ENCODE measurements at places on chromosomes 6 and 20.

- no peak for DNase-seq
These were observed 1375.6 kb downstream of the EPHA7 start for GRCh38 chr6:92043777-92044176.

GRCh38 chr20:63176034-63176426 lies 39.9 kb downstream of the YTHDF1 start:
- no peak for DNase-seq

DNA sequence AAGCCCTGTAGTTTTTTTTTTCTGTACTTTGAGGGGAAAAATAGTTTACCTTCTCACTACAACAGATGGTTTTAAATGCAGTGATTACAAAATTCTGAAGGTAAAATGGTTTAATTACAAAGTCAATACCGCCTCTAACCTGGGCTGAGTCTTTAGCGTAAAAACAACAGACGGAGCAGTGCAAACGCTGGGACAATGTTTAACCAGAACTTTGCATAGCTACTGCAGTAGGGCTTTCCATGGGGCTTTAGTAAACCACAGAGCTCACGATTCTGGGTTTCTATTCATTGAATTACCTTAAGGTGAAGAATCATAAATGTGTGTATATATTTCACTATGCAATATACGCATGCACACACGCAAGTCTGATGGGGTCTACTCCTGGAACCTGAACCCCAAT lies 77.9 kb downstream of the RFX6 start:
- no peak for DNase-seq

- no peak for DNase-seq
These were observed 74.4 kb downstream of the MKKS start for GRCh38 chr20:10359621-10360040.

DNA sequence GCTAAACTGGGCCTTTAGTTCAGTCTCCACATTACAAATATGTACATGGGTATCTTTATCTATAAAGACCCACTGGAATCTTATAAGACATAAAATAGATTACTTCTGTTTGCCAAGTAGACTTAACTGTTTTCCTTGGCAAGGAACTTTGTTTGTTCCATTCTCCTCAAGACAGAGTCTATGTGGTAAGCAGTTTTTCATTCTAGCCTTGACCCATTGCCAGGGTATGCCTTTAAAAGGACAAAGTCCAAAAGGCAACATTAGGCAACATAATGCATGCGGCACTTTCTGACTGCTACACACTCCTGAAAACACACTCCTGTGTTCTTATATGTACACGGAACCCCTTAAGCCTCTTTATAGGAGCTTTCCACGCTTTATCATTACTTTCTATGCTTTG lies 20.4 kb downstream of the VNN1 start:
- DNase-seq, result no peak

DNA sequence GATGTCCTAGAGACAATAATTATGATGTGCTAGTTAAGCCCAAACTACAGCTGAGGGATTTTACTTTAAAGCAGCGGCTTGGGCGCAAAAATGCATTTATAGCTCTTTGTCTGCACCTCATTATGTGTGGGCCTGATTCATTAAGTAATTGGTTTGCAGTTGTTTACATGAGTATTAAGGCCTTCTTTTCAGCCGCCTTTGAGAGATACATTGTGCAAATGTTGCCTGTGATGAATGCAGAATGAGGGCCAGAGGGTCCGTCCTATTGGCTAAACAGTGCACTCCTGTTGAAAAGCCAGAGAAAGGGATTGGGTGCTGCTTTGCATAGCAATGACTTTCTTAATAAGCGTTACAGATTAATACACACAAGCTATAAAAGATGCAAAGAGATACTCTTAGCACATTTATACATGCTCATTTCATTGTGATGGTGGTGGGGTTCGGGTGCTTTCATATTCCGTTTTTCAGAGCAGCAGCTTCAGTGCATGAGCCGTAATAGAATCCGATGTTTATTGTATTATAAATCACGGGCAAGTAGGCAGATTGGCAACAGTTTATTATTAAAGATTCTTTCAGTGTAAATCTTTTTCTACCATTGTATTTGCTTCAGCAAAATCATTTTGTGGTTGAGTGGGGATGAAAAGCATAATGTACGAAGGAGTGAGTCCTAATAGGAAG lies 68.2 kb upstream of the XRN2 start:
- no peak for DNase-seq

- DNase-seq, result no peak
These were observed 1.9 kb downstream of the RAB32 start for GRCh38 chr6:146545581-146545980.

- DNase-seq, result no peak
These were observed 544 bp upstream of the TP53INP2 start for GRCh38 chr20:34703424-34704176.

DNA sequence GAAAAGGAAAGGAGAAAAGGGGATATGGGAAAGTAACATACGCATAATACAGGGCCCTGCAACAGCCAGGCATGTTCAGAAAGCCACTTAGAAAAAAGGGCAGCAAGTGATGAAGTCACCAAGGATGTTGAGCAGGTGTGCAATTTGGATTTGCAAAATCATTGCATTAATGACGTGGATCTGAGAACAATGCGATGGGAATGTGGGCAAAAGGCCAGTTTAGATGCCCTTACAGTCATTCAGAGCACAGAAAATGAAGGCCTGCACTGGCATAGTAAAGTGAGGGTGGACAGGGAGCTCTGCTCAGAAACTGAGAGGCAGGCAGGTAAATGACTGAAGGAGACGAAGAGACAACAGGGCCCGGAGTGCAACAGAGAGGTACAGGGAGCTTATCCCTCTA lies 123.7 kb upstream of the NHSL1 start:
- no peak for DNase-seq

- DNase-seq, result no peak
These were observed 119.3 kb downstream of the RNASET2 start for GRCh38 chr6:166836785-166837718.

DNA sequence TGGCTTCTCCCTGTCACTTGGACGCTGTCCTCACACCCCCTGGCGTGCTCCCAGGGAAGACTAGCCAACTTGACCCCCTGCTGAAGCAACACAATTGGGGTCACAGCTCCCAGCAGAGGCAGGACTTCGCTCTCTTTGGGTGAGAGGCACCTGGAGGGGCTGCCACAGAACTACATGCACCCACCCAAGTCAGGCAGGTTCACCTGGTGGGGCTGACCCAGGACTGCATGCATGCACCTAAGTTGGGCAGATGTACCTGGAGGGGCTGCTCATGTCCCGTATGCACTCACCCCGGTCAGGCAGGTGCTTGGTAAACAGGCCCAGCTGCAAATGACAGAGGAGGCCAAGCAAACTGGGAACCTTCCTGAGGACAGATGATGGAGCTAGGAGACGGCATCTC lies 154.3 kb upstream of the RPS6KA2 start:
- no peak for DNase-seq

DNA sequence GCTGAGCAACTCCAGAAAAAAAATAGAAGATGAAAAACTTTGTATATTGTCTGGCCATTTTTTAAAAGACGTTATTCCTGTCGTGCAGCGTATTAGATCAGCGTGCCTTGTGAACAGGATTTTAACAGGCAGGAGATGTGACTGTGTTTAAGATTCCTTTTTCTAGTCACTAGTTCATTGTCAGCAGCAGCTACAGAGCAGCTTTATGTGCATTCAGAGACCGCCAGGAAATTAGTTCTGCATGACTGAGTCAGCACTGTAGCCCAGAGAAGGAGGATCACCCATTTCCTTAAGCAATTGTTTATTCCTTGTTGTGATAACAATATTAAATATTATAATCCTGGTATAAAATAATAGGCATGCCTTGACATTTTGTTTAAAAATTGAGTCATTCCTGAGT lies 75.4 kb upstream of the ADGRB3 start:
- DNase-seq, result no peak

- no peak for DNase-seq
These were observed 109.6 kb downstream of the SLC35B3 start for GRCh38 chr6:8325743-8326142.

- DNase-seq, result no peak
These were observed 6.2 kb downstream of the VEGFA start for GRCh38 chr6:43776115-43776798.

DNA sequence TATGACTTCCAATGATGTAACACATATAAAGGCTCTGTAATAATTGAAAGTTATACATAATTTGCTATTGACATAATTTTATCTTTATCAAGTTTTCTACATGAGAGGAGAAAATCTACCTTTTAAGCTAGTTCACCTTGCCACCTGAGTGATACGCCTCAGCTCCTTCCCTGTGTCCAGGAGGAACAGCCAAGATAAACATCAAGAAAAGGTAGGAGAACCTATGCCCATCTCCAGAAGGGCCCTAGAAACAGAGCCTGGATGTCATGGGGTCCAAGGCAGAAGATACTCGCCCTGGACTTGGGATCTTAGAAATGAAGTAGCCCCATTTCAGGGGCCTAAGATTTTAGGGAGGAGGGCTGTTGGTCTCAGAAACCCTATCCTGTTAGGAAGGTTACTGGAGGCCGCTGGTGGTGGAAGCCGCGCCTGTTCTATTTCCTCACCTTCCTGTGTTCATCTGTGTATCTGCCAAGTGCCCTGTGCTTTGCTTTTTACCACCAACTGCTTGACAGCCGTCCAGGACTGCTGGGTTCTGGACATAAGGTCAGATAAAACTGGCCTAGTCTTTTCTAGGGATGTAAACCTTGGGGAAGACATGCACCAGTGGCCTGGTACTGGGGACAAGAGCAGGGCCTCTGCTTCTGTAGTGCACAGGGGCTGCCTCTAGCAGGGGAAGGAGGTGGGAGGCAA lies 178.5 kb downstream of the ARID1B start:
- peak; percentile 96 for DNase-seq

GRCh38 chr20:4272225-4272624 lies 256.9 kb upstream of the RNF24 start:
- DNase-seq, result no peak

DNA sequence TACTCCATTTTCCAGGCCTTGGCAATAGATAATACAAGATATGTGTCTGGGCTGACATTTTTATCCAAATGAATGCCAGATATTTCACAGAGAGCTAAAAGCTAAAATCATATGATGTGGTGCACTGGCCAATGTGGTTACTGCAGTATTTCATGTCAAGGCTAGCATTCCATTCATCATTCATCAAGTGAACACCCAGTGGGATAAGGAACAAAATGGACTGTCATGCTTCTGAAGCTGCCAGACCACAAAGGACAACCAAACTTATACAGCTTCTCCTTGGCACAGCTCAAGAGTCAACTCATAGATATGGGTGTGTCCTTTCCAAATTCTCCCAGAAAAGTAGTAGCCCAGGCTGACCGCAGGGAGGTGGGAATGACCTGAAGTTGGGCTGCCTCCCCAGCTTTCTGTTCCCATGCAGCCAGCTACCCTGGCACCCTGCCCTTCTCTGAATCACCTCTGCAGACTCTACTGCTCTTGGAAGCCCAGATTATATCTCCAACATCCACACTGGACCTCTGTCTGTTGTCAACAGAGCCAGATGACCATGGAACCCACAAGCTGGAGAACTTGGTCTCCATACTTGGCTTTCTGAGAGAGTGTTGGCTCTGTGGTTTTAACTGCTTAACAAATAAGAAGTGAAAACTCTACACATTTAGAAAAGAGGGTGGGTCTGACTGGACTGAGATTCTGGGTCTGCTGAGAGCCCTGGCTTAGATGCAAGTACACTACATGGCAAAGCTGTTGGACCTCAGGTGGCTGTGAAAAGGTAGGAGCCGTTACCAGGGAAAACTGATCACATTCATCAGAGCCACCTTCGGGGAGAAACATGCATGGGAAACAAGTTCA lies 122.8 kb downstream of the ALDH8A1 start:
- peak; percentile 91 for DNase-seq

GRCh38 chr6:167858086-167858591 lies 31.4 kb downstream of the AFDN start:
- DNase-seq, result no peak

DNA sequence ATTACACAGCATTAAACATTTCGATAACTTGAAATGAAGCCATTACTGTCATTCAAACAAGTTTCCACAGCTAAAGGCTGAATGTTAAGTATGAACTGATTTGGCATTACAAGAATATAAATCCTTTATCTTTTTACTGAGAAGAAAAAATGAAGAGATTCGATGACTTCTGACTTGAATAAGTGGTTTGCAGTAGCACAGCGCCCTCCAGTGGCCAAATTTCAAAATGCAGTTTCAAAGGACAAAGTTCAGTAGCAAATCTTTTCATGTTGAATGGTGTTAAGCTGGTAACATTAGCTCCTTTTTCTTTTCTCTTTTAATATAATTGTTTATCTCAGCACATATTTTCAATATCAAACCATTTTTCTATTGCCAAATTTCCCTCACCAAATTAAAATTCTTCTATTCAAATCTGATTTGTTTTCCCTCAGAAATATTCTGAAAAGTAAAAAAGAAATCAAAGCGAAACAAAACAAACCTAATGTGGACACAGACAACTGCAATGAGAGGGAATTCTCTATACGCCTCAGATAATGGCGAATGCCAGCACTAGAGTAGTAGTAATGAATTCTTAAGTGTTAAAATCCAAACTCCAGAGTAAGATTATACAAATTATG lies 145.7 kb downstream of the BTBD9 start:
- peak; percentile 45 for DNase-seq

DNA sequence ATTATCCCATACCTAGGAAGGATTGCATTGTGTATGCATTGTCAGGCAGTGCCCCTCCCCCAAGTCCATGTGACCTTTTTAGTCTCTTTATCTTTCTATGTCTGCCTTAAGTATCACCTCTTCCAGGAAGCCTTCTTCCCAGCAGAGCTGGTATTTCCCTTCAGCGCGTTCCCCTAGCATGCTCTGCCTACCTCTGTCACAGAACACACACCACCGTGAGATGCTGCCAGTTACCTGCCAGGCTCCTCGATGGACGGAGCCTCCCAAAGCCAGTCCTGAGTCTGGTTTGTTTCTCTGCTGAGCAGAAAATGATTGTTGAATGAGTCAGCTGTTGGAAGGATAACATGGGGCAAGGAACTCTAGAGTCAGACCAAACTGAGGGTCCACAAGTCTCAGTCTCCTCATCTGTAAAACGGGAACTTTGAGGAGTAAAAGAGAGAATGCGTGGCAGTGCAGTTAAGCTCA lies 11.3 kb upstream of the ZNF335 start:
- no peak for DNase-seq

- DNase-seq, result no peak
These were observed 149.6 kb upstream of the SYNCRIP start for GRCh38 chr6:85792254-85792653.

DNA sequence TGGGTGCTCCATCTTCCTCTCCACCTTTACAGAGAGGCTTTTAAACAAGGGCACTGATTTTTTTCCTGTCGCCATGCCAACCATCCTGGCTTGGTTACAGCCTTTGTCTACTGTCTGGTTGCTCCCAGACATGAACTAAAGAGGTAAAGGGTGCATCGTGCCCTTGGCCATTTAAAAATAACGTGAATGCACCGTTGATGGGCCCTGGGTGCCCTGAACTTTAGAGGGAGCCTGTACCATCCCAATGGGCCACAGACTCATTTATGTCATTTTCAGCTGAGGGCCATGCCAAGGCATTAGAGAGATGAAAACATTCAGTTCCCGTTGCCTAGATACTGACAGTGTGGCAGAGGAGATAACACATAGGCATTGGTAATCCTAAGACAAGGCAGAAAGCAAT lies 23.3 kb downstream of the TMC2 start:
- DNase-seq, result no peak

GRCh38 chr6:167467282-167467681 lies 142.4 kb downstream of the TTLL2 start:
- no peak for DNase-seq
